ENCODE measurements at places on chromosomes 1 and 21.

DNA sequence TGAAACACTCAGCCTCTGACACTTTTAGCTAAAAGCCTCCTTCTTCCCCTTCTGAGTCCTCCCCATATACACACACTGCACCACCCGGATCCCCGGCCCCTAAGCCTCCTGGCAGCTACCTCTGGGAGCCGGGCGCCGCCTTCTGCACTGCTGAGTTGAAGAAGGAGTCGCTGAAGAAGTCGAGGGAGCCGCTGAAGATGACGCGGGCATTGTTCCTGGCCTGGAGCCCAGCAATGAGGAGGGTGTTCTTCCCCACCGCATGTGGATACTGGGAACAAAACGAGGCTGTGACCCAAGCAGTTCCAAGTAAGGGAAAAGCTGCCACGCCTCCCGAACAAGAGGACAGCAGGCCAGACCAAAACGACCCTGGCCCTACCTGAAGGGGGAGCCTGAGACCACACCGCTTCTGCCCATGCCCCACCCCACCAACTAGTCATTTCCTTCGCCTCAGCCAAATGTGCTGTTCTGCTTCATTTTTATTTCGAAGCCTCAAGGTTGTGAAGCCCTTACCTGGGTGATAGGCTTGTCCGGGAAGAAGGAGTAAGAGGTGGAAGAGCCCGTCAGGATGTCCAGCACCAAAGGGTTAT is 7.0 kb downstream of the DDOST start:
- DNase-seq: no peak

GRCh38 chr1:79662596-79662995 is 656.1 kb upstream of the ADGRL4 start:
- no peak for DNase-seq

- no peak for DNase-seq
These were observed 1.6 kb downstream of the ST6GALNAC5 start for GRCh38 chr1:76868916-76869315.

DNA sequence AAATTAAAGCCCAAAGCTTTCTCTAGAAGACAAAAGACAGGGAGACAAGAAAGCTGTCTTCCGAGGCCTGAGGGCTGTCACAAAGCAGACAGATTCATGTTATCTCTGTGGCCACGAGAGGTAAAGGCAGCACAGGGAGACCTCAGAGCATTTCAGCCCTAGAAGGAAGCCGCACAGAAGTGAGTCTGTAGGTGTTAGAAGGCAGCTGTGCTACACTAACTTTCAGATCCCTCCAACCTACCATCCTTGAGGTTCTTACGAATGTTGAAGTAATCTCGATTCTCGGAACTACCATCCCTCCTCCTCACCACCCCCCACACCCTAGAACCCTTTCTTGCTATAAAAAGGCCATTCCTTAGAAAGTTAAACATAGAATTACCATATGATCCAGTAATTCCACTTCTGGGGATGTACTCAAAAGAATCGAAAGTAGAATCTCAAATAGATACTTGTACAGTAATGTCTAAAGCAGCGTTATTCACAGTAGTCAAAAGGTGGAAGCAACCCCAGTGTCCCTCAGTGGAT is 21.5 kb upstream of the LYST start:
- no peak for DNase-seq

DNA sequence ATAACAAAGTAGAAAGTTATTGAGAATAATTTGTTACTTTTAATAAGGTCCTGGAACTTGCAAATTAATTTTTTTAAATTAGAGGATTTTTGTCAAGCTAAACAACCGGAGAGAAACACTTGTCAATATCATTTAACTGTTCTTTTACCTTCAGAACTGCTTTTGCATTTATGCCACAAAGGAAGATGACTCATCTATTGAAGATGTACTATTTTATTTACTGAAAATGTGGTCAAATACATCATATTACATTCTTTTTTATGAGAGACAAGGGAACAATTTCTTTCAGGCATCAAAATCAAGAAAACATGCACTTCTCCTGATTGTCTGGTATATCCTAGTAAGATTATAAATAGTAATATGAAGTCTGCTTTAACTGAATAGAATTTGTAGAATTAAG is 558.2 kb upstream of the PRMT6 start:
- no peak for DNase-seq

DNA sequence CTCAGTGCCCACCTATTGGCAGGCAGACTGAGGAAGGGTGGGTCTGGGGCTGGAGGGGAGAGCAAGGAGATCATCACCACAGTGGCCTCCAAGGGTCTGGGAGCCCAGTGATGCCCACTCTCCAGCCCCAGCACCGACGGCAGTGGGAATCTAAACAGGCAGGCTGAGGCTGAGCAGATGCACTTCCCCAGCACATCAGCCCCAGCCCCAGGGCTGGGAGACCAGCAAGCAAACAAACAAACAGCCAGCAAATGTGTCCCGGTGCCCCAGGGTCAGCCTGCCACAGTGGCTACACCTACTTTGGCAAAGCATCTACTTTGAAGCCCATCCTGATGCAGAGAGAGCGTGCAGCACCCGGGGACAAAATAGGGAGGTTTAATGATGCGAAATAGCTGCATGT is 216.3 kb upstream of the ZC3H12A start:
- no peak for DNase-seq

DNA sequence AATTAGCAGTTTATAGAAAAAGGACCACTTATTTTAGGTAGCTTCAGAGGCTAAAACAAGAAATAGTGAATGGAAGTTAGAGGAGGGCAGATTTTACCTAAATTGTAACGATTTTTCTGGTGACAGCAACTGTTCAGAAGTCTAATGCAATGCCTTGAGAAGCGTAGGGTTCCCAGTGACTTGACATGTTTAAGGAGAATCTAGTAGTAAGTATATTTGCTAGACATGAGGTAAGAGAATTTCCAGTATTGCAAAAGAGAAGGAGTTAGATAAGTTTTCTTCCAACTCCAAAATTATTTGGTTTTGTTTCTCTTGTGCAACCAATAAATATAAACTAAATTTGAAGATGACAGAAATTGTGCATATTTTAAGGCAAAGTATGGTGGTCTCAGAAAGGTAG is 140.0 kb downstream of the SMYD3 start:
- DNase-seq: no peak

DNA sequence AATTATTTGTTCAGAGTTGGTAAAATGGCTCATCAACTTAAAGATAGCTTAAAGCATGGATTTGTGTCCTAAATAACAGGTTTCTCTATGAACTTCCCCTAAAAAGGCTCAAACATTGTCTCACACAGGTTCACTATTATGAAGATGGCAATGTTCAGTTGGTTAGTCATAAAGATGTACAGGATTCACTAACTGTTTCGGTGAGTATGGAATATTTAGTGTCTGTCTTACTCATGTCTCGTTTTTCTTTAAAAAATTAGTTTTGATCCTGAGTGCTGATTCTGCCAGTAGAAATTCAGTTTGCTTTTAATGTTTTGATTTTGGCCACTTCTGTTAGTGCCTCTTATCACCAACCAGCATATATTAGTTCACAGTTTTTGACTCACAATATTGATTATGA is 7.5 kb upstream of the MOV10 start:
- no peak for DNase-seq

All from fibroblast of the conjunctiva (primary cell).